ENCODE measurements at places on chromosomes 5 and 9. TPM values are rescaled to one million over a fixed set of nuclear protein-coding genes. Genes with fewer than 3 reads are reported as not detected.
A peak's percentile ranks its signal among the peaks of the same experiment; 100 is the strongest.

The AK8 gene
- polyA plus RNA-seq, result 0.92 TPM

The ECM2 gene
- polyA plus RNA-seq, result 22.3 TPM

The RETREG1 gene
- polyA plus RNA-seq, result 59.5 TPM

The SPATA31A3 gene
- polyA plus RNA-seq, result not detected

DNA sequence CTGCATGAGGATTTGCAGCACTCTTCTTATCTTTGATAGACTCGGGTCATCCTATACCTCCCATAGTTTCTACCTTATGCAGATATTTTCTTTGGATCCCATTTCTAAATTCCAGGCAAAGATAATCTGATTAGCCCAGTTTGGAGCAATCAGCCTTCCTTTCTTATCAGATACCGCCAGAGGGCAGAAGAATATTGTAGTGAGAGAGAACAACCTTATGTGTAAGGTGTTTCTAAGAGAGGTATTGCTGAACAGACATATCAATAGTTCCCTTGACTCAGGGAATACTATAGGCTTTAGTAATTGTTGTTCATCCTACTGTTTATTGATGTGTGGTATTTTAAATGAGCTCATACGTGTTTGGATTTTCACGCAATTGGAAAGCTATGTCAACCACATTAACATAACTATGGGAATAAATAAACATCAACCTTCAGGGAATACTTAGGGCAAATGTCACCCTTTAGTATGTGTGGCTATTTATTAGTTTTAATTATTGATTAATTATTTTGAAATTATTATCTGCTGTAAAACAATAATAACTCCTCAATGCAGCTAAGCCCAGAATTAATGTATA, 1435.2 kb upstream of the CDH9 start:
- no peak for DNase-seq

GRCh38 chr5:15564957-15565356, 65.0 kb downstream of the FBXL7 start:
- DNase-seq, result peak; percentile 53

- DNase-seq, result no peak
Observed at GRCh38 chr5:61334868-61335615, 3.0 kb downstream of the ZSWIM6 start.

GRCh38 chr5:172641359-172642050, 442 bp downstream of the NEURL1B start:
- no peak for DNase-seq

DNA sequence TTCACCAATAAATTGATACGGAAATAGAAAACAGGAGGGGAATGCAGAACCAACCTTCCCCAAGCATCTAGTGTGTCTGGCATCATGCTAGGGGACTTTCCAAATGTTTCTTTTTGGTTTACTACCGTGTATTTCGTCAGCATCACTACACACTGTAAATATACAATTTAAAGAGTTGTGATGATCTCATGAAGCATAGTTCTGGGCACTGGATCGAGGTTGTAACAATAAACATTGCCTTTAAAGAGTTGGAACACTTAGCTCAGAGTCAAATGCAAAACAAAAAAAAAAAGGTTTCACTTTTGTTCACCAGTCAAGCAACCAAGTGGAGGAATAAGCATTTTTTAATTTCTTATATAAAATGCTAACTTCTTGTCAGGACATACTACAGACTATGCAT, 2.9 kb upstream of the SCAI start:
- DNase-seq, result no peak

GRCh38 chr9:108967916-108968315, 33.7 kb downstream of the ABITRAM start:
- DNase-seq, result no peak

GRCh38 chr9:17635115-17635890, 56.4 kb downstream of the SH3GL2 start:
- no peak for DNase-seq

GRCh38 chr5:142486020-142486419, 161.2 kb upstream of the SPRY4 start:
- no peak for DNase-seq

DNA sequence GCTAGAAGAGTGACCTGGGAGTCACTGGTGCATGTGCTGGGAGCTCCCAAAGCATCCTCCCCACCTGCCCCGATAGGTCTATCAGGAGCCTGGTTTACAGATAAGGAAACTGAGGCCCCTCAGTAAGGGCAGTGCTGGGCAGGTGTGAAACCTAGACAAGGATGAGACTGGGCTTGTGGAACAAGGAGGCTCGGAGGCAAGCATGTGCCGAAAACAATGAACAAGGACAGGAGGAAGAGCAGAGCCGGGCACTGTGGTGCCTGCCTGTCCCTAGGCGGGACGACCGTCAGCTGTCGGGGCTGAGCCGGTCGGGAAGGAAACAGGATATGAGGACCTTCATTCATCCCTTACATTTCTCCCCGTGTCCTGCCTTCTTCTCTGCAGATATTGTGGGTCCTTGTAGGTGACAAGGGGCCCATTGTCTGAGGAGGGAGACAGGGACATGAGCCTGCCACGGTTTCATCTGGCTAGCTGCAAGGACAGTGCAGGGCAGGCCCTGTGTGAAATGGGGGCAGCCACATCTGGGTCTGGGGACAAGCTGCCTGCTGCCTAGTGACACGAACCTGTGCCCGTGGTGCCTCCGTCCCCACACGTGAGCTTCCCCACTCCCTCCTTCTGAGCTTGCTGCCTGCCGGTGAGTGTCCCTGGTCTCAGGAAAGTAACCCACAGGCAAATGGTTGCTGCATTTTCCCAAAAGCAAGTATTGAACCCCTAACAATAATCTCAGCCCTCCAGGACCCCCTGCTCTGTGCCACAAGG, 18.6 kb downstream of the FGD3 start:
- no peak for DNase-seq
